ENCODE measurements at places on chromosomes 6 and 20.

- DNase-seq, result peak; percentile 25
Measured at GRCh38 chr6:131182991-131183425, 47.7 kb downstream of the AKAP7 start.

DNA sequence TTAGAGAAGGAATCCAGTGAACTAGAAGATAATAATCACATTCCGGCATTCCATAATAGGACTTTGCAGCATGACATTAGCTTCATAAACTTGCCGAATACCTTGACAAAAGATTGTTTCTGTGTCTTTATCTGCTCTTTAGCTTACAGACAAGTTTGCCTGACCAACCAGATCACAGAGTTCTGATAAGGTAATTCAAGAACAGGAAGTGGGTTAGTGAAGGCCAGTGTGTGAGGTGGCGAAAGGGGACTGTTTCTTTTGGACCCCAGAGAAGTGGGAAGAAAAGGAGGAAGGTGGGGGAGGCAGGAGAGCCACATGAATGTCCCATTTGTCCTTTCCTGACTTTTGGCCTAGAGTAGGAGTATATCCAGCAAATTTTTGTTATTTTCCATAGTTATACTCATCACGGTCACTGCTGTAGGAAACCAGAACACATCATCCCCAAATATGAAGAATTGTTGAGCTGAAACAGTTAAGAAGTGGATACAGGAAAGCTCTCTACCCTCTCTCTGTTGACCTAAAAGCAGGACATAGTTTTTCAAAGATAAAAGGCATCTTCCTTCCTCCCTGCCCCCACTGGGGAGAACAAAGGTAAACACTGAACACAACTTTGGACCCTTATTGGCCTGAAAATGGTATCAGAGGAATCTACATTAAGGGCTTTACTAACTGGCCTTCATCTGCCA lies 72.4 kb upstream of the TNFAIP3 start:
- no peak for DNase-seq

DNA sequence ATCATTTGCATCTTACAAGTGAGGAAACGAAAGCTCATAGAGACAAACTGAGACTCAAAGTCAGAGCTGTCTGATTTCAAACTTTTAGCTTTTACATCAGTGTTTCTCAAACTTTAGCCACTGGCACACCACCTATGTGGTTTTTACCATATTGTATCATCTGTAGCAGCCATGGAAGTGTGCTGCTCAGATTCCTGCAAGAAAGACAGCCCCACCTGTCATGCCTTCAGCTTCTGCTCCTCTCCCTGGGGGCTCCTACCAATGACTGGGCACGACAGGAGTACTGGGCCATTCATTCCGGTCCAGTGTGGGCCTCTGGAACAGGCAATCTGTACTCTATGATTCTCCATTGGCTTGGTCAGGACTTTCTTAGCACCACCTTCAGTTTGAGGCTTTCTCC lies 87.0 kb downstream of the BCAS1 start:
- no peak for DNase-seq

- peak; percentile 39 for DNase-seq
Measured at GRCh38 chr6:18595774-18596530, 208.8 kb downstream of the RNF144B start.

GRCh38 chr6:106765496-106765895 lies 136.1 kb downstream of the QRSL1 start:
- DNase-seq, result no peak

DNA sequence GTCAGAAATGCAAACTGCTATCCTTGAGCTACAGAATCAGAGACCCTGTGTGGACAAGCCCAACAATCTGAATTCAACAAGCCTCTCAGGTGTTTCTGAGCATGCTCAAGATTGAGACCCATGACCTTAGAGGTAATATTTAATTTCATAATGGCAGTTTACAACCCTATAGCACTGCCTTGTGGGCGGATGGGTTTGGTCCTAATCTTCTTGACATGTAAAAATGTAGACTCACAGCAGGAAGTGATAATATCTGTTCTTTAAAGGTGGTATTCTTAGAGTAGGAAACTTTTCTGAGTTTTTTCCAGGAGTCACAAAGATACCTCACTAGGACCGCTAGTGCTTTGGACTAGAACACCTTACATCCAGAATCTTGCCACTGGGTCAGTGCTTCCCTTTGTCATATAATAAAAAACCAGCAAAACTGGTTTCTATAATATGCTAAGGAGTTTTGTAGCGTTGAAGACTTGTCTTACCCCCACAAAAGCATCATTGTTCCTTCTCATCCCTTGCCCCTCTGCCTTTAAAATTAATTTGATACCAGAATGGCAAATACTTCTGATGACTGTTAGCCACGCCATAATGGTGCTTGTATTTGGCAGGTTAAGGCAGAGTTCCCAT lies 52.6 kb downstream of the E2F3 start:
- no peak for DNase-seq

DNA sequence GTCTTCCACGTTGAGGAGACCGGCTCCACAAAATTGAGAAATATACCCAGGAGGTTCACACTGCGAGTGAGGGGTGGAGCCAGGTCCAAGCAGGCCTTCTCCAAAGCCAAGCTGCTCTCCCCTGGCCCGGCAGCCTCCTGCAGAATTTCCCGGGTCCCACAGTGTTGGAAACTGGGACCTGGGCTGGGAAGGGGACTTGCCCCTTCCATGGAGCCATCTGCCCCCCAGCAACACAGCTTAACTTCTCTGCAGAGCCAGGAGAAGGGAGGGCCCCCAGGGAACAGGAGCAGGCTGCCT lies 35.4 kb downstream of the MDFI start:
- no peak for DNase-seq

DNA sequence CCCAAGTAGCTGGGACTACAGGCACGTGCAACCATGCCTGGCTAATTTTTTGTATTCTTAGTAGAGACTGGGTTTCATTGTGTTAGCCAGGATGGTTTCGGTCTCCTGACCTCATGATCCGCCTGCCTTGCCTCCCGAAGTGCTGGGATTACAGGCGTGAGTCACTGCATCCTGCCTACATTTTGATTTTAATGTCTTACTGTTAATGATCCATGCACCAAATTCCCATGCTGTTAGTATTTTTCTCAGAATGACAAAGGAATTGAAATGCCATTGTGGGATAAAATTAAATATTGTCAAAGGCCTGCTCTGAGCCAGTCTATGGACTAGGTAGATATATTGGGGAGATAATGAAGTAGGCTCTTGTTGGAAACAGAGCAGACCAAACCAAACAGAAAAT lies 28.2 kb downstream of the CBFA2T2 start:
- DNase-seq, result no peak

DNA sequence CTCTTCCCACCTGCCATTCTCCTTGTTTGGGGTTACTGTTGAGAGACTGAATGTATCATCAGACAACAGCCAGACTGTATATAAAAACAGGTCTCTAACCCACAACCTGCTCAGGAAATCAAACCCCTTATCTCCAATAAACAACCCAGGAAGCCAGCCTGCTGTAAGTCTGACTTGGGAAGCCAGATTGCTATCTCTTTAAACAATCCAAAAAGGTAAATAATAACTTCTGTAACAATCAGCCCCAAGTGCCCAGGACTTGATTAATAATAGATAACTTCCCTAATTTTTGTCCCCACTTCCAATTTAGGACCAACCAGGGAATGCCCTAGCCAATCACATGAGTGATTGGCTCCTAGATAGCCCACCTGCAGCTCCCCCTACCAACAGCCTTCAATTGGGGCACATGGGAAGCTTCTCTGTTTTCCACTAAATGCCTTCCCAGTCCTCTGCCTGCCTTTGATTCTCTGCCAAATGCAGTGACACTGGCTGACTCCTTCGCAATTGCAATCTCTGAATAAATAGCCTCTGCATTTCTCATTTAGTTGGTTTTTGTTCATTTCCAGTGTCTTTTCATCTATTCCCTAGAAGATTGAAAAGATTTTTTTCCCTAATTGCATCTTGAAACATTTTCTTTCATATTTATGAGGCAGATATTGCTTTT lies 117.1 kb upstream of the TAB2 start:
- DNase-seq, result no peak

GRCh38 chr6:133919362-133919761 lies 30.4 kb downstream of the TCF21 start:
- DNase-seq, result no peak

GRCh38 chr6:28880894-28881780 lies 42.6 kb downstream of the TRIM27 start:
- peak; percentile 67 for DNase-seq

DNA sequence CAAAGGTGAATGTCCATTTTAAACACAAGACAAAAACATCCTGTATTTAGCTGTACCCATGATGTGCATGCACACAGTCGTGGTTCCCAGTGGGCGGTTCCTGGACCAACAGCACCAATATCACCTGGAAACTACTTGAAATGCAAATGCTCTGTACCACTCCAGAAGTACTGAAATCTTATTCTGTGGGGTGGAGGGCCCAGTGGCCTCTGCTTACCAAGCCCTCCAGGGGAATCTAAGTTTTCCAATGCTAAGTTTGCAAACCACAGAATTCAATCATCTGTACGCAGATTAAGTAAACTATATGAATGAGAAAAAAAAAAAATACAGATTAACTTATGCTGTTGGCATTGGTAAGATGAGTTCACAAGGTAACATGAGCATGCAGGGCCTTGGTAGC lies 14.1 kb downstream of the TRMT6 start:
- DNase-seq, result no peak

DNA sequence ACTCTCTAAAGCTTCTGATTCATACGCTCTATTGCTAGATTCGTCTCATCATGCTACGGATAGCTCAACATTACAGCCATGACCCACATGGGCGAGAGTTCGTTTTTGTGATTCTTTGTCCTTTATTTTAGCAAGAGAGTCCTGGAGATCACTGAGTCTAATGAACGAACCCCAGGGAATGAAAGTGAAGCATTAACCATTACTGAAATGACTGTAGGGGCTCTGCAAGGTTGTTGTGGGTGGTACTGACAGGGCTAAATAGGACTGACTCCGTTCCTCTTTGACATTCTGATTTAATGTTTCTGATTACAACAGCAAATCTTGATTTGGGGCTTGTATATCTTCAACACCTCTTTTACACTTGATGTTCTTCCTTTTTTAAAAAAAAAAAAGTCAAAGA lies 13.7 kb upstream of the RTF2 start:
- DNase-seq, result no peak

GRCh38 chr20:48738399-48739304 lies 89.1 kb downstream of the PREX1 start:
- peak; percentile 40 for DNase-seq

DNA sequence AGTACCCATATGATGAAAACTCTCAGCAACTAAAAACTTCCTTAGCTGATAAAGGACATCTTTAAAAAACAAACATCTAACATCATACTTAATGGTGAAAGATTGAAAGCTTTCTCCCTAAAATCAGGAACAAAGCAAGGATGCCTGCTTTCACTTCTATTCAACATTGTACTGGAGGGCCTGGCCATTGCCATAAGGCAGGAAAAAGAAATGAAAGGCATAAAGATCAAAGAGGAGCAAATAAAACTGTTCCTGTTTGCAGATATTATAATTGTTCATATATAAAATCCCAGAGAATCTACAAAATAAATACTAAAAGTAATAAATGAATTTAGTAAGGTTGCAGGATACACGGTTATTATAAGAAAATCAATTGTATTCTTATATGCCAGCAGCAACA lies 124.6 kb upstream of the ARMC2 start:
- no peak for DNase-seq

DNA sequence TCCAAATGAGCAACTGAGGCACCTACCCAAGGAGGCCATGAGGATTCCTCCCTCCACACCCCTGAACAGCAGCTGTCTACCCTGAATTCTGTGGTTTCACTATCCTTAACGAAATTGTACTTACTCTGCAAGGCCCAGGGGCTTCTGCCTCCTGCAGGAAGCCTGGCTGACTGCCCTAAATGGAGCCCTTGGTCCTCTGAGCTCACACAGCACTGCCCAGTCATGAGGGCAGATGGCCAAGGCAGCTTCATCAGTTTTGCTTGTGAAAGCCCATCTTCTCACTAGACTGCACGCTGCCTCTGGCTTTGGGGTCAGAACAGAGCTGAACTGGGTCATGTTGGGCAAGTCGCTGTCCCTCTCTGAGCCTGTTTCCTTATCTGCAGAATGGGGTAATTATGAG lies 26.4 kb upstream of the SIRPA start:
- DNase-seq, result no peak

- no peak for DNase-seq
Measured at GRCh38 chr20:53369871-53370270, 223.8 kb downstream of the ZNF217 start.

DNA sequence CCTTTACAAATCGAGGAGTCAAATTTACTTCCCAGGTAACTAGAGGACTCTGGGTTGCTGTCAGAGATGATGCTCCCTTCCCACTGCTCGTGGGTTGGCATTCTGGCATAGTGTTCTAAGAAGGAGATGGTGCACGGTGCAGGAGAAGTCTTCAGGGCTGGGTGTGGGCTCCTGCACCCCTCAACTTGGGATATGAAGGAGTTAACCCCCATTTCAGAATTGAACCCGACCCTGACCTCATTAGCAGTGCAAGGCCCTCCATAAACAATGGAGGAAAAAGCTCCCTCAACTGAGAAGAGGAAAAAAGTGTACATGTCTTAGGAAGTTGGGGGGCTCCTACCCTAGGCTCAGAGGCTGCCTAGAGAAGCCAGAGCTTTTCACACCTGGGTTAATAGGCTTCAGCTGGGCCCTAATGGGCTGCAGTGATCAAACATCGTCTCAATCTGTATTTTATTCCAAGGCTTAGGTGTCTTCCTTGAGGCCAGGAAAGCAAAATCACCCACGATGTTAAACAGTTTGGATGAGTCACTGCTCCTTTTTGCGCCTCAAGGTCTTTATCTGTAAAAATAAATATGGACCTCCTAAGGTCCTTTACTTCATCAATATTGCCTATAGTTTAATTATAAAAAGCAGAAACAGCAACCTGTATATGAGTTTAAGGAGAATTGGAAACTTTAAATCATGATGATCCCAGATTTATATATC lies 29.4 kb downstream of the TFAP2B start:
- DNase-seq, result no peak

GRCh38 chr20:17579369-17580039 lies 9.6 kb downstream of the DSTN start:
- no peak for DNase-seq

GRCh38 chr6:4378319-4378996 lies 243.1 kb upstream of the ECI2 start:
- no peak for DNase-seq

GRCh38 chr20:62755817-62756724 lies 40.2 kb upstream of the MRGBP start:
- DNase-seq, result no peak

DNA sequence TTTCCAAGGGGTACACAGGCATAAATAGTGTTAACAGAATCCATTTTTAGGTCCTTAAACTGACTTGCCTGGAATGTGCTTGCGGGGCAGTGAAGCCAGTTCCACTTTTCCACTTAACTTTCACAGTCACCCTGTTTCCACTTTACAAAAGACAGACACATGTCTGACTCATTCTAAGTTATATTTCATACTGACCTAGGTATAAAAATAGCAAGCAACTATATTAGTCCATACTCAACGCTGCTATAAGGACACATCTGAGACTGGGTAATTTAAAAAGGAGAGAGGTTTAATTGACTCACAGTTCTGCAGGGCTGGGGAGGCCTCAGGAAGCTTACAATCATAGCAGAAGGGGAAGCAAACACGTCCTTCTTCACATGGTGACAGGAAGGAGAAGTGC lies 88.2 kb downstream of the MTFR2 start:
- DNase-seq, result no peak

Data from activated CD4-positive, alpha-beta T cell treated with anti-CD3 and anti-CD28 coated beads, Interleukin-2, amount 50 U/mL, for 24 hours (primary cell).